ENCODE measurements at places on chromosomes 7 and 10.

GRCh38 chr10:21260506-21261149, 264.9 kb downstream of the SKIDA1 start:
- DNase-seq = no peak

DNA sequence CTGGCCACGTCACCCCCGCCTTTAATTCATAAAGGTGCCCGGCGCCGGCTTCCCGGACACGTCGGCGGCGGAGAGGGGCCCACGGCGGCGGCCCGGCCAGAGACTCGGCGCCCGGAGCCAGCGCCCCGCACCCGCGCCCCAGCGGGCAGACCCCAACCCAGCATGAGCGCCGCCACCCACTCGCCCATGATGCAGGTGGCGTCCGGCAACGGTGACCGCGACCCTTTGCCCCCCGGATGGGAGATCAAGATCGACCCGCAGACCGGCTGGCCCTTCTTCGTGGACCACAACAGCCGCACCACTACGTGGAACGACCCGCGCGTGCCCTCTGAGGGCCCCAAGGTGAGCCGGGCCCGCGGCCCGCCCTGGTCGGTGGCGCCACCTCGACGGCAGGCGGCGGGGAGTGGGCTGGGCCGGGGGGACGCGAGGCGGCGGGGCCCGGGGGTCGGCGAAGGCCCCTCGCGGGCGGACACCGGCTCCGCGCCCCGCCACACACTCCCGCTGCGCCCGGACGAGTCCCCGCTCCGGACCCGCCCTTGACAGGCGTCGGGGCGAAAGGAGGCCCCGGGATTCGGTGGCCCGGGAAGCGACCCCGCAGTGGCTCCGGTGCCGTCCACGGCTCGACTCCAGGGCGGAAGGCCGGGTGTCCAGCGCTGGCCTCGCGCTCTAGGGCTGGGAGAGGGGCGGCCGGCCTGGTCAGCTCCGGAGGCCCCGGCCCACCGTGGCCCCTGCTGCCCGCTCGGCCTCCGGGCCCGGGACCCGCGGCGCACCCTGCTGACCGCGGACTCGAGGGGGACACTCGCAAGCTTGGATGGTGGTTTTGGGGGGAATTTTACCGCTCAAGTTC, 557 bp downstream of the BAG3 start:
- DNase-seq = no peak

- no peak for DNase-seq
These were observed 24.2 kb downstream of the TSPAN15 start for GRCh38 chr10:69475433-69475830.

- DNase-seq = peak; percentile 26
These were observed 3.8 kb upstream of the DDX50 start for GRCh38 chr10:68897336-68897741.

DNA sequence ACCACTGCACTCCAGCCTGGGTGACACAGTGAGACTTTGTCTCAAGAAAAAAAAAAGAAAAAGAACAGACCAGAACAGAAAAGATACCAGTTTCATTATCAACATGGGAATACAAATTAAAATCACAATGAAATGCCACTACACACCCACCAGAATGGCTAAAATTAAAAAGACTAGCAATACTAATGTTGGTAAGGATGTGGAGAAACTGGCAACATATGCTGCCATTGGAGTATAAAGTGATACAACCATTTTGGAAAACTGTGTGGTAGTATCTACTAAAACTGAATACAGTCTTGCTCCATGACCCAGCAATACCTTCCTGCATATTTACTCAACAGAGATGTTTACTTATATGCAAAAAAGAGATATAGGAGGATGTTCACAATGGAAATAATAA, 2.9 kb upstream of the RRP12 start:
- no peak for DNase-seq

DNA sequence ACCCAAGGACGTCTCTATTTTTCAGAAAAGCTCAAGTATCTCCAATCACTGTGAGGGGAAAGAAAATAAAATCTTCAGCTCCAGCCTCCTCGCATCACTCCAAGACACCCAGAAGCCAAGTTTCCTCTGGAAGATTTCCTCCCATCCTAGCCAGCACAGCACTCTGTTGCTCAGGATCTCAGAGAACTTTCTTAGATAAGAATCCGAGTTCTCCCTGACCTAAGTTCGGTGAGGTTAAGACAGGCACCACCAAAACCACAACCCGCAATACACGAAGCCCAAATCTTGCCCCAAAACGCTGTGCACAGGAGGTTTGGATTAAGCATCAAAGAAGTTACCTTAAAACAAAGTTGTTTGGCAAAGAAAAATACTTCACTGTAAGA, 4.2 kb downstream of the FAM53B start:
- no peak for DNase-seq

- DNase-seq = no peak
These were observed 55.2 kb downstream of the PWWP2B start for GRCh38 chr10:132452216-132452650.

DNA sequence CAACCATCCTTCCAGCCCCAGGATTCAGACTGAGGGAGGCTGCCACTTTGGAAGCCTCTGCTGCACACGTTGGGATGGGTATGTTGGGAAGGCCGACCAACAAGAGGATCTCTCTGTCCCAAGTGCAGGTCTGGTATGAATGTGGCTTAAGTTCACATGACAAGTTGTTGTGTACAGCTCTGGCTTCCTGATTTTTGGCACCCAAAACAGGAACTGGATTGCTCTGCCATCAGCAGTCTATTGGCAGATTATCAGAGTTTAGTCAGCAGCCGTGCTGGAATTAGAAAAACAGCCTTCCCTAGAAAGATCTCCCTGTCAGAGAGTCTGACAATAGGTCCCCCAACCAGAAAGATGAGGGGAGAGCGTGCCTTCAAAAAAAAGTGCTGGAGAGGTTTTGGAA, 66.9 kb downstream of the GOLGA7B start:
- no peak for DNase-seq

DNA sequence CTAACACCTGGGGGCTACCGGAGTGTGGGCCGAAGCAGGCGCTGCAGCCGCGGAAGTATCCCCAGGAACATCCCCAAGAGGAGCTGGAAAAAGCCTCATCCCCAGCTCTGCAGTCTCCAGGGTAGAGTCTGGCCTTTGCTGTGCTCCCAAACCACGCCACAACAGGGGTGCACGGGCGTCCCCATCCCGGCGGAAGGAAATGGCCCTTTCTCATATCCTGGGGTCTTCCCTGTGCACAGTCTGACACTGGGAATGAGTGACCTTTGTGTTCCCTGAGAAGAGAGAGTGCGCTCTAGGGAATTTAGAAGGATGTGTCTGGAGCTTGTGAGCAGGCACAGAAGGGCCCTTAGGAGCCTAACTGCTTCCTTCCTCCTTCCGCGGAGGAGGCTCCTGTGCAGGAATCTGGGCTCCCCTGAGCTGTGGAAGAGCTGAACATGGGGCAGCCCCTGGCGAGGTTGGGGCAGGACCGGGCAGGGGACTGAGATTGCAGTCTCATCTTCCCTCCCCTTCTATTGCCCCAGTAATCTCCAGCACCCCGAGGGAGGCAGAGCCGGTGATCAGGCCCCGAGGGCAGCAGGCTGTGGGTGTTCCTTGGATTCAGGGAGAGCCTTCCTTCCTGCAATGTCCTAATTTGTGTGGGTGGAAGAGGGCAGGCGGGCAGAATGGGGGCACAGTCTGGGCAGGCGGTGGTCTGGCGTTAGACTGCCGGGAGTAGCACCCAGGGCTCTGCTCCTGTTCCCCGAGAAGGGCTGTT, 1.3 kb downstream of the REPIN1 start:
- DNase-seq = no peak

DNA sequence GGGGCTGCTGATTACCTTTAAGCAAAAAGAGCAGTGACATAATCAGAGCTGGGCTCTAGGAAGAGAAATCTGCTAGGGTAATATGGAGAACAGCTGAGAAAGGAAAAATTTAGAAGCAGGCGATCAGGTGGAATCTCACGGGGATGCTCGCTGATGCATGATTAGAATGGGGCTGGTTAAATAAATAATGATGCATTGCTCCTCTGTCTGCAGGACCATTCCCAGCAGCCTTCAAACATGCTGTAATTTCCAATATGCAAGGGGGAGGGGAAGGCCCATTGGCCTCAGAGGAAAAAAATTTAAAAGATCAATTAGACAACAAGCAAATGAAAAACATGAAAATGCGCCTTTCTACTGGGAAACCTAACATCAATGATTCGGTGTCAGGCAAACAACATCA, 65.6 kb upstream of the C10orf90 start:
- DNase-seq = no peak

- no peak for DNase-seq
These were observed 15.4 kb downstream of the GLUD1 start for GRCh38 chr10:87079106-87079836.

DNA sequence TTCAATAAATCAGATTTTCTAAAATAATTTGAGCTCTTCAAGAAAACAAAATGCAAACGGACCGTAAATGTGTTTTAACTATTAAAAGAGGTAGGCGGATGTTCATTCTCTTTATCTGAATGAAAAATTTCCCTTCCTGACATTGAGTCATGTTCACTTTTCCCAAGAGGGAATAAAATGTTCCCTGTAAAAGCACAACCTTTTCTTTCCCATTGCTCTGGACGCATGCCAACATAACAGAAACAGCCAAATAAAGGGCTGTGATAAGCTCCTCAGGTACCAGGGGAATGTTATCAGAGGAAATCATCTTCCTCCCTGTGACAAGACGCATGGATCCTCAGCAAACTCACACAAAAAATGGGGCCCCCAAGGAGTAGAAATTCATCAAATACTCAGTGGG, 251.8 kb downstream of the MTERF1 start:
- DNase-seq = no peak

DNA sequence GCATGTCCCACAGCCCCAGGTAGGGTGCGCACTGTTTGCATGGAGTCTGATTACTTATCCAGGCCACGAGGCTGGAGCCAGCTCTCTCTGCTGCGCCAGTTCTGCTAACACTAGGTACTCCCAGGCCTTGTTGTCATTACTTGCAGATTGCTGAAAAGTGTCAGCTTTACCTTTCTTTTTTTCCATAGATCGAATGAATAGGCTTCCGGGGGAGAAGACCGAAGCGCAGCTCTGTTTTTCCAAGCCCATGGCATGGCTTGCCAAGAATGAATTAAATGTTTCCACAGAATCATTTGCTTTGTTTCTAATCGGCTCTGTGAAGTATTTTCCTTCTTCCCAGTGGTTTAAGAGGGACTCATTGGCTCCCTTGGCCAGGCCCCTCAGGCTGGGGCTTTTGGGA, 285.8 kb downstream of the BMPER start:
- no peak for DNase-seq

DNA sequence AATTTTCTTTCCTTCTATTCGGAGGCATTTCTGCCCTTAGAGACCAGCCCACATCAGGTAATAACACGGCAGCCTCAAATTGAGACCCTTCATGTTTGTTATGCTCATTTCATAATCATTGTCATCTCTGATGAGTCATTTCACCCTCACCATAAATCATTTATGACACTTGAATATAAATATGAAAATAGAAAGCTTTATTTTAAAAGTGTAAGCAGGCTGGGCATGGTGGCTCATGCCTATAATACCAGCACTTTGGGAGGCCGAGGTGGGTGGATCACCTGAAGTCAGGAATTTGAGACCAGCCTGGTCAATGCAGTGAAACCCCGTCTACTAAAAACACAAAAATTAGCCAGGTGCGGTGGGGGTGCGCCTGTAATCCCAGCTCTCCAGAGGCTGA, 57.4 kb upstream of the EGFR start:
- DNase-seq = no peak

DNA sequence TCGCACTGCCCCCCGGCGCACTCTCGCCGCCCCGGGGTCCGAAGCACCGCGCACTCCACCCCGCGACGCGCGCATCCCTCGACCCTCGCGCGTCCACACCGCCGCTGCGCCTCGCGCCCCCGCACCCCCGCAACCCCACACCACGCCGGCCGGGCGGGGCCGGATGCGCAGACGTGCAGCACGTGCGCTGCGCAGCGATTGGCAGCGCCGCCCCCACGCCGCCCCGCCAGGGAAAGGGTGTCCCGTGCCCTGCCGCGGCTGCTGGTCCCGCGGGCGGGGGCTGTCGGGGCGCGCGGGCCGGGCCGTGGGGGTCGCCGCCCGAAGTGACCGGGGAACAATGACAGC, 53.7 kb upstream of the KDM7A start:
- DNase-seq = no peak

- DNase-seq = no peak
These were observed 110.6 kb downstream of the TNS3 start for GRCh38 chr7:47471358-47471703.

DNA sequence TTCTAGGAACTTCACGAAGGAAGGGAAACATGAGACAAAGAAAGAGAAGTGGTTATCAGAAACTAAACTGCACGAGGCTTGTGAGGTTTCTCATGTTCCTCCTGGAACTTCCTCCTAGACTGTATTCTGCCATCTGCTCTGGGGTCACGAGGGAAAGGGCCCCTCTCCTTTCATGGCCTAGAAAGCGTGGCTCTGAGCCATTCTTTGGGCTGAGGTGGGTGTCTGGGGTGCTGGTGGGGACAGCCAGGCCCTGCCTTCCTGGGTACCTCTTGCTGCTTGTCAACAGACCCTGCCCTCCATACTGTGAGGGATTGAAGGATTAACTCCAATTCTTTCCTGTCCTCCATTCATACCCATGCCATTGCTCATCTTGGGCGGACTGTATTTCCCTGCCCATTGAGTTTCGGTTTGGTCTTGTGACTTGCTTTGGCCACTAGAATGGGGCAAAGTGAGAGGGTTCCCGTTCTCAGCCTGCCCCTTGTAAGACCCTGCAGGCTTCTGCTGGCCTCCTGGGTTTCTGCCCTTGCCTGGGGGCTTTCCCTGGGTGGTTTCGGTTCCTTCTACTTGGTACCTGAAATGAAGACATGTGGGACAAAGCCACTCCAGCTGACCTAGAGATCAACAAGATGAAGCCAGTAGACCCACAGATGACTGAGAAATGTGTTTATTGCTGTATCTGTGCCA, 14.9 kb upstream of the GIMAP8 start:
- DNase-seq = no peak

GRCh38 chr10:62264702-62265436, 3.8 kb downstream of the RTKN2 start:
- peak; percentile 68 for DNase-seq

GRCh38 chr10:74067373-74068352, 69.7 kb downstream of the VCL start:
- no peak for DNase-seq

- no peak for DNase-seq
These were observed 19.2 kb upstream of the SEC61G start for GRCh38 chr7:54778166-54778565.

- DNase-seq = no peak
These were observed 4.9 kb downstream of the FAM149B1 start for GRCh38 chr10:73172867-73173266.

- DNase-seq = no peak
These were observed 279.4 kb downstream of the FZD1 start for GRCh38 chr7:91543646-91544045.

DNA sequence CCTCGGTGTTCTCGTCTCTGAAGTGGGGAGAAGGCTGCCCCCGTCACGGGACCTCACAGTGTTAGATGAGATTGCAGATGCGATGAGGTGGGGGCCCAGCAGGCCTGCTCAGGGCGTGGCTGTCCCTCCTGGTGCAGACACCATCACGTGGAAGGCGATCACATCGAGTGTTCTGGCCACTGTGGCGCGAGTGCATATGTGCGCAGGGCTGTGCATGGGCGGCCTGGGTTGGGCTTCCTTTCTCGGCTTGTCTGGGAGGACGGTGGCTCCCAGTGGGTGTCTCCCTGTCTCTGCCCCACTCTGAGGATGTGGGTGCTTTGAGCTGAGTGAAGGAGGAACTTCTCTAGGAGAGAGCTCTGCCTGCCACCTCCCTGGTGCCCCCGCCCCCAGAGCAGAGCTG, 83.1 kb downstream of the LHPP start:
- DNase-seq = no peak

Measured in HS-27A (cell line).